ENCODE measurements at places on chromosomes 11 and 22. TPM values are rescaled to one million over a fixed set of nuclear protein-coding genes. Genes with fewer than 3 reads are reported as not detected.
A peak's percentile ranks its signal among the peaks of the same experiment; 100 is the strongest.

The WNT7B gene
- total RNA-seq: 7.1 TPM

The FDXACB1 gene
- total RNA-seq: not detected

The CLMP gene
- total RNA-seq: 99.4 TPM

The RPL3 gene
- 2,613 TPM for total RNA-seq

The LMO2 gene
- 26.5 TPM for total RNA-seq

The SPI1 gene
- total RNA-seq: 15.5 TPM

The OR52N4 gene
- total RNA-seq: not detected

The MUC6 gene
- total RNA-seq: not detected

The GDPD4 gene
- total RNA-seq: not detected

The TSSK2 gene
- total RNA-seq: not detected

The TEX54 gene
- not detected for total RNA-seq

- H3K27ac ChIP-seq: no peak overlapping the region
- peaks cover 9% of the 10 kb centered on the region for H3K4me1 ChIP-seq
- no peak overlapping the region for H3K4me3 ChIP-seq
- no peak for DNase-seq
These were observed 20.1 kb upstream of the NECTIN1 start for GRCh38 chr11:119749006-119749565.

DNA sequence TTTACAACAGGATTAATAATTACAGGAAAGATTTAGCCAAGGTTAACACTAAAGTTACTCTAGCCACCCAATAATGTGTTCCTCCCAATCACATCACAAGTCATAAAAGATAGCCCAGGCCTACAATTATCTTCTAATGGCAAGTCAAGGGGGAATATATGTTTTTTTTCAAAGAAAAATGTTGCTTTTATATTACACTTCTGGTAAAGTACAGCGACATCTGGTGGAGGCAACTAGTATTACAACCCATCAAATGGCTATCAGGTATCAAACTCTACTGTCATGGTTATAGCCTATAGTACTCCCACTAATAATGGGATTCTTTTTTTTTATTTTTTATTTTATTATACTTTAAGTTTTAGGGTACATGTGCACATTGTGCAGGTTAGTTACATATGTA, 71.8 kb downstream of the XRRA1 start:
- H3K4me3 ChIP-seq: no peak overlapping the region
- H3K27ac ChIP-seq: no peak overlapping the region
- H3K36me3 ChIP-seq: peaks cover 41% of the 10 kb centered on the region
- no peaks in the 10 kb centered on the region for H3K4me1 ChIP-seq

GRCh38 chr11:1415631-1416030, 25.9 kb downstream of the BRSK2 start:
- no peaks in the 10 kb centered on the region for H3K4me1 ChIP-seq
- H3K36me3 ChIP-seq: no peaks in the 10 kb centered on the region
- no peak overlapping the region for H3K4me3 ChIP-seq
- H3K27me3 ChIP-seq: no peaks in the 10 kb centered on the region
- no peak for DNase-seq

- H3K27me3 ChIP-seq: no peaks in the 10 kb centered on the region
- no peak for DNase-seq
- H3K27ac ChIP-seq: no peak overlapping the region
- no peaks in the 10 kb centered on the region for H3K36me3 ChIP-seq
- no peaks in the 10 kb centered on the region for H3K4me1 ChIP-seq
These were observed 318.5 kb downstream of the JRKL start for GRCh38 chr11:96708219-96708878.

DNA sequence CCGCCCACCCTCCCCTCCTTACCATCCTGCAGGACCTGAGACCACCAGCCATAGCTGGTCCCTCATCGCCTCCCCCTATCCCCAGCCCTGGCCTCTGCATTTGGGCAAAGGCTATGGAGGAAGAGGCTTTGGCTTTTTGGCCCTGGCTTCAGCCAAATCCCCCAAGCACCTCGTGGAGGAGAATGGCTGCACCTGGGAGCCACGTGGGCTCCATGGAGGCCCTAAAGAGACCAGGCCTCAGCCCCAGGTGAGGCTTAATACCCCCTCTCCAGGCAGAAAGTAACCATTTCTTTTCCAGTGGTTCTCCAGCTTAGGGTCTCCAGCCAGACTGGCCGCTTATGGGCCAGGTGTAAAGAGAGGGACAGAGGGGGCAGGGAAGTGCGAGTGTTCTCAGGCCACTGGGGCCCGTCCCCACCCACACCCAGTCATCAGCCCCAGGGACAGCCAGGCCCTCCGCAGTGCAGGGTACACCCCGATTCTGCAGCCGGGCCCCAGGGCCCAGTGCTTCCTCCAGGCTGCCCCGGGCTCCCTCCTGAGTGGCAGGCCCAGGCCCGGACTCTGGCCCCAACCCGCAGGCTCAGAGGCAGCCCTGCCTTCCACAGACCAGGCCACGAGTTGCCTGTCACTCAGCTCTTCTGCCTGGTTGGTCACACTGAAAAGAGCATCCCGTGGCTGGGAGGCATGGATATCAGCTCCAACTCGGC, 26.4 kb downstream of the CDKN1C start:
- no peak for DNase-seq
- no peak overlapping the region for H3K27ac ChIP-seq
- H3K4me1 ChIP-seq: no peaks in the 10 kb centered on the region
- H3K4me3 ChIP-seq: no peak overlapping the region
- H3K27me3 ChIP-seq: no peaks in the 10 kb centered on the region

- H3K27ac ChIP-seq: no peak overlapping the region
- H3K27me3 ChIP-seq: no peaks in the 10 kb centered on the region
- H3K36me3 ChIP-seq: no peaks in the 10 kb centered on the region
- peak; percentile 91 for DNase-seq
These were observed 29.1 kb upstream of the RFPL3 start for GRCh38 chr22:32328306-32329201.

GRCh38 chr11:117523680-117524079, 196.0 kb downstream of the CEP164 start:
- H3K4me1 ChIP-seq: no peaks in the 10 kb centered on the region
- no peak overlapping the region for H3K27ac ChIP-seq
- H3K36me3 ChIP-seq: no peaks in the 10 kb centered on the region
- H3K4me3 ChIP-seq: no peak overlapping the region

DNA sequence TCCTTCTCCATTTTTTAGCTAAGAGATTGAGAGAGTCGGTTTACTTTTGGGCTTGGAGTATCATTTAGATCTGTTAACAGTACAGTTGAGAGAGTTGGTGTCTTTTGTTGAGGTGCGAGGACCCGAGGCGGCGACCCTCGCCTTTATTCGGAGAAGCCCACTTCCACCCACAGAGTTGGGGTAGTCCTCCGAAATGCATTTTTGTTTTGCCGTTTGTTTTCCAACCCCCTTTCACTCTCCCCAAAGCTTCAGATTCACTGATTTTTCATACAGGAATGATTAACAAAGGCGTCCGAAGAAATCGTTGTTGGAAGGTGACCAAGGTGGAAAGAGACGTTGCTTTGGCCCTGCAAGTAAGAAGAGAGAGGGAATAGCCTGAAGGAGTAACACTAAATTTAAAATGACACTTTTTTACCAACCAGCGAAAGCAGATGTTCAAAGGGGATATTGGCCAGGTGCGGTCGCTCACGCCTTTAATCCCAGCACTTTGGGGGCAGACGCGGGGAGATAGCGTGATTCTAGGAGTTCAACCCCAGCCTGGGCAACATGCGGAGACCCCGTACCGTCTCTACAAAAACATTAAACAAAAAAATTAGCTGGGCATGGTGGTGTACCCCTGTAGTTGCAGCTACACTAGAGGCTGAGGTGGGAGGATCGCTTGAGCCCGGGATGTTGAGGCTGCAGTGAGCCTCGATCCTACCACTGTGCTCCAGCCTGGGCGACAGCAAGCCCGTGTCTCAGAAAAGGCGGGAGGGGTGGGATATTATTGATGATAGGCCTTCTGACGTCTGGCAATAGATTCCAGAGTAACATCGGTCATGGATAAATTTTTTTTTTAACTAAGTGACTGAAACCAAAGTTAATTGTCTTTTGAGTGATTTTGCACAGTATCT, 899 bp upstream of the RAB30 start:
- H3K4me1 ChIP-seq: peaks cover 42% of the 10 kb centered on the region
- DNase-seq: no peak
- peak overlapping the region; percentile 88 for H3K4me3 ChIP-seq
- peak overlapping the region; percentile 93 for H3K27ac ChIP-seq

- no peaks in the 10 kb centered on the region for H3K27me3 ChIP-seq
- no peak for DNase-seq
- no peak overlapping the region for H3K4me3 ChIP-seq
- H3K36me3 ChIP-seq: no peaks in the 10 kb centered on the region
These were observed 228.2 kb downstream of the TMEM135 start for GRCh38 chr11:87265979-87266378.

- no peaks in the 10 kb centered on the region for H3K36me3 ChIP-seq
- DNase-seq: no peak
- no peak overlapping the region for H3K27ac ChIP-seq
- H3K4me1 ChIP-seq: peaks cover 14% of the 10 kb centered on the region
- H3K4me3 ChIP-seq: no peak overlapping the region
These were observed 122.2 kb upstream of the CADM1 start for GRCh38 chr11:115626414-115626813.

DNA sequence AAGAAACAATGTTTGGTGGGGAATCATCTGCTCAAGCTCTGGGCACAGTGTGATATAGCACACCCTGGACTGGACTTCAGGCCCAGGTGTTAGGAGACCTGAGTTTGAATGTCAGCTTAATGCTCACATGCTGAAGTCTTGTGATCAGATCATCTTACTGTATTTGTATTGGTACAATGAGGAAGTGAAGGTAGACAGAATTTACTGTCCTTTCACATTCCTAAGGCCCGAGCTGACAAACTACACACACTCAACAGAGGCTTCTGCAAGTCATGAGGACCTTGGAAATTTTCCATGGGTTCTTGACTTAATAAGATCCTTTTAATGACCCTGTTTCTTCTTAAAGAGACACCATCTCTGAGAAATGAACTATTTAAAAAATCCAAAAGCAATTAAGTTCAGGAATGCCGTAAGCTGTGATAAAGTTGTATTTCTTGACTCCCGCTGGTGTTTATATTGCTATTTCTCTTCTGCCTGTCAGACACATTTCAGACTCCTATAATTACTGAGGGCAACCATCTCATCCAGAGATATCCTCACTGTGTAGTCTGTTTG, 802.0 kb downstream of the DLG2 start:
- H3K27ac ChIP-seq: no peak overlapping the region
- no peaks in the 10 kb centered on the region for H3K27me3 ChIP-seq
- no peak for DNase-seq
- no peaks in the 10 kb centered on the region for H3K4me1 ChIP-seq
- no peak overlapping the region for H3K4me3 ChIP-seq

GRCh38 chr22:19448076-19448607, 631 bp upstream of the C22orf39 start:
- peaks cover 28% of the 10 kb centered on the region for H3K4me1 ChIP-seq
- H3K36me3 ChIP-seq: no peaks in the 10 kb centered on the region
- no peaks in the 10 kb centered on the region for H3K27me3 ChIP-seq
- peak overlapping the region; percentile 81 for H3K27ac ChIP-seq
- DNase-seq: no peak

DNA sequence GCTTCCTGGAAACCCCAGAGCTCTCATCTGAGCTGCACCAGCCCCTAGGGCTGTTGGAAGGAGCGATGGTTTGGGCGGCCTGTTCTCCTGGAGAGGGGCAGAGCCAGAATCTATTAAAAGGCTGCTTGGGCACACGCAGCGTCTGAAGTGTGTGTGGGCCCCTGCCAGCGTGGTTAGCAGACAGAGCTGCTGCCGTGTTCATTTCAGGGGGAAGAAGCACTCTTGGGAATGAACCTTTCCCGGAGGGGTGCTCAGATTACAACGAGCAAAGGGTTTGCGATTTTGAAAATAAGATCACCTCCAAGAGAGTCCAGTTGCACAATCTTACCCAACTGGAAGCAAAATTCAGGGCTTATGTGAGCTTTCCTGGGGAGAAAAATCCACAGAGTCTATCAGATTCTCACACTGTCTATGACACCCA, 12.9 kb downstream of the ANO1 start:
- no peak overlapping the region for H3K4me3 ChIP-seq
- no peak overlapping the region for H3K27ac ChIP-seq
- DNase-seq: no peak
- H3K36me3 ChIP-seq: no peaks in the 10 kb centered on the region
- peaks cover 18% of the 10 kb centered on the region for H3K4me1 ChIP-seq

- H3K36me3 ChIP-seq: no peaks in the 10 kb centered on the region
- H3K27me3 ChIP-seq: no peaks in the 10 kb centered on the region
- H3K4me1 ChIP-seq: no peaks in the 10 kb centered on the region
- no peak overlapping the region for H3K27ac ChIP-seq
- DNase-seq: no peak
- H3K4me3 ChIP-seq: no peak overlapping the region
These were observed 56.6 kb upstream of the LIN7C start for GRCh38 chr11:27563201-27563600.

DNA sequence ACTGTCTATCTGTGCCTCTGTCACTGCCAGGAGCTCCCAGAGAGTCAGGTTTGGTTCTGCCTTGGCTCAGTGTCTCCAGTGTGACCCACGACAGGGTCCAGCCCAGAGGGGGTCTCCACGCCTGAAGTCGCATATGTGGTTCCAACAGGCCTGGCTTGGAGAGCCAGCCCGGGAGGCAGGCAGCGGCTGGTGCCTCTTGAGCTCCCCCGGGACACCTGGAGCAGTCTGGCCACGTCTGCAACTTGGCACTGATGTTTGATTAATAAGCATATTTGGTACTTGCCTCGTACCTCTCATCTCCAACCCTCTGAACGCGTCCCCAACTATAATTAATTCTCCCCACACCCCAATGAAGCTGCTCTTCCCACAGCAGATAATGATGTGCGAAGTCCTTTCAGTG, 31.7 kb upstream of the SHISAL1 start:
- H3K4me3 ChIP-seq: no peak overlapping the region
- H3K27ac ChIP-seq: no peak overlapping the region
- DNase-seq: no peak
- no peaks in the 10 kb centered on the region for H3K36me3 ChIP-seq
- H3K4me1 ChIP-seq: peaks cover 19% of the 10 kb centered on the region

- H3K27ac ChIP-seq: no peak overlapping the region
- no peak overlapping the region for H3K4me3 ChIP-seq
- no peak for DNase-seq
- H3K36me3 ChIP-seq: no peaks in the 10 kb centered on the region
- peaks cover 16% of the 10 kb centered on the region for H3K4me1 ChIP-seq
- no peaks in the 10 kb centered on the region for H3K27me3 ChIP-seq
These were observed 30.7 kb downstream of the PDE2A start for GRCh38 chr11:72643547-72643946.

GRCh38 chr11:112412383-112412782, 151.7 kb upstream of the PLET1 start:
- no peaks in the 10 kb centered on the region for H3K36me3 ChIP-seq
- no peak overlapping the region for H3K27ac ChIP-seq
- DNase-seq: no peak

DNA sequence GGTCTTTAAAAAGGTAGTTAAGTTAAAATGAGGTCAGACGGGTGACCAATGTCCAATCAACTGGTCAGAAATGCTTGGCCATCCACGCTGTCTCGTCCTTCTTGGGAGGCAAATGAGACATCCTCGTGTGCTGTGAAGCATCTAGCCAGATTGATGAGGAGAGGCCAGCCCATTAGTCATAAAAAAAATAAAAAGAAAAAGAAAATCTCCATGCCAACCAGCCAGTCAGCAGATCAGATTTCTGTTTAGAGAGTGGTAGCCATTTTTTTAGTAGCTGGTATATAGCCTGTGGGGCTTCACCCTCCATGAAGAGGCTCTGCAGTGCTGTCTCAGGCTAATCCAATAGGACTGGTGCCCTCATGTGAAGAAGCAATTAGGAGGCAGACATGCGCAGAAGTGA, 343.1 kb upstream of the SYN3 start:
- H3K36me3 ChIP-seq: no peaks in the 10 kb centered on the region
- H3K4me1 ChIP-seq: no peaks in the 10 kb centered on the region
- no peaks in the 10 kb centered on the region for H3K27me3 ChIP-seq
- H3K27ac ChIP-seq: no peak overlapping the region
- DNase-seq: no peak

Measured in vagina (tissue), 2 donors.